A549 treated with dexamethasone at 1 μM for 4 hours (cell line): ENCODE measurements at places on chromosomes 6 and 20. TPM values are rescaled to one million over a fixed set of nuclear protein-coding genes. Genes with fewer than 3 reads are reported as not detected.

CBLN4 gene
- total RNA-seq, result not detected in 5 replicates

OR2B6 gene
- 0.14 TPM in 1 of 5 replicates, not detected in the others for total RNA-seq

BMP2 gene
- total RNA-seq, result 0.18 to 0.41 TPM (median 0.26 TPM) in 5 replicates

BTNL2 gene
- not detected in 5 replicates for total RNA-seq

EPHA7 gene
- 0.07 to 0.14 TPM (median 0.11 TPM) in 5 replicates for total RNA-seq

LHFPL5 gene
- total RNA-seq, result 0.08 to 0.17 TPM (median 0.16 TPM) in 3 of 5 replicates, not detected in the others

FAM209B gene
- total RNA-seq, result 0.17 to 0.48 TPM (median 0.28 TPM) in 5 replicates

PLA2G7 gene
- not detected in 5 replicates for total RNA-seq

DDX27 gene
- 57.1 to 66.3 TPM (median 64.1 TPM) in 5 replicates for total RNA-seq

SGK2 gene
- total RNA-seq, result 6.3 to 8.3 TPM (median 7.1 TPM) in 5 replicates

ADAM33 gene
- 0.03 to 0.14 TPM (median 0.11 TPM) in 5 replicates for total RNA-seq

BMP7 gene
- total RNA-seq, result 0.29 to 0.88 TPM (median 0.61 TPM) in 5 replicates

AHI1 gene
- 5.9 to 9.9 TPM (median 8.2 TPM) in 5 replicates for total RNA-seq

MEI4 gene
- total RNA-seq, result not detected in 5 replicates

AGPAT4 gene
- 3.4 to 5.4 TPM (median 4.7 TPM) in 5 replicates for total RNA-seq

IL17A gene
- total RNA-seq, result not detected in 5 replicates

CALHM5 gene
- 0.02 to 0.06 TPM (median 0.06 TPM) in 5 replicates for total RNA-seq

EYA4 gene
- 7.5 to 13.5 TPM (median 10.8 TPM) in 5 replicates for total RNA-seq

HLA-DOA gene
- 0.09 TPM in 1 of 5 replicates, not detected in the others for total RNA-seq

HLA-DQA1 gene
- total RNA-seq, result not detected in 5 replicates

PLEKHG1 gene
- total RNA-seq, result 0.39 to 0.75 TPM (median 0.65 TPM) in 5 replicates

HSPA1L gene
- total RNA-seq, result 1.1 to 1.8 TPM (median 1.7 TPM) in 5 replicates

OPN5 gene
- not detected in 5 replicates for total RNA-seq

PHF20 gene
- total RNA-seq, result 33.6 to 40.3 TPM (median 38.0 TPM) in 5 replicates

KCNG1 gene
- total RNA-seq, result 28.9 to 52.5 TPM (median 34.4 TPM) in 5 replicates

FOXQ1 gene
- 3.5 to 5.8 TPM (median 5.5 TPM) in 5 replicates for total RNA-seq

ANKRD6 gene
- total RNA-seq, result 1.3 to 2.1 TPM (median 1.8 TPM) in 5 replicates

AFG1L gene
- 1.3 to 2.7 TPM (median 1.5 TPM) in 5 replicates for total RNA-seq

NFATC2 gene
- total RNA-seq, result 6.7 to 12.0 TPM (median 9.8 TPM) in 5 replicates

COX4I2 gene
- not detected in 5 replicates for total RNA-seq

CLPSL1 gene
- not detected in 5 replicates for total RNA-seq

FRS3 gene
- 1.6 to 3.0 TPM (median 2.6 TPM) in 5 replicates for total RNA-seq

NKAIN4 gene
- 3.7 to 6.3 TPM (median 4.4 TPM) in 5 replicates for total RNA-seq

TBXT gene
- not detected in 5 replicates for total RNA-seq

COL10A1 gene
- total RNA-seq, result 0.03 to 0.05 TPM (median 0.05 TPM) in 3 of 5 replicates, not detected in the others

ZNF318 gene
- total RNA-seq, result 4.1 to 6.3 TPM (median 5.9 TPM) in 5 replicates

IGF2R gene
- total RNA-seq, result 29.0 to 37.7 TPM (median 33.6 TPM) in 5 replicates

CLVS2 gene
- 0.07 to 0.27 TPM (median 0.20 TPM) in 5 replicates for total RNA-seq
